Activated CD8-positive, alpha-beta T cell treated with anti-CD3 and anti-CD28 coated beads, Interleukin-2, amount 10 ng/mL, durations not matched to agents 7 days and 5 days (primary cell): ENCODE measurements at places on chromosomes 3 and 15. TPM values are rescaled to one million over a fixed set of nuclear protein-coding genes. Genes with fewer than 3 reads are reported as not detected.

The ERICH6 gene
- 0.21 TPM for total RNA-seq

The HYKK gene
- total RNA-seq: 1.5 TPM

The RASGRP1 gene
- 165 TPM for total RNA-seq

The RYR3 gene
- not detected for total RNA-seq

DNA sequence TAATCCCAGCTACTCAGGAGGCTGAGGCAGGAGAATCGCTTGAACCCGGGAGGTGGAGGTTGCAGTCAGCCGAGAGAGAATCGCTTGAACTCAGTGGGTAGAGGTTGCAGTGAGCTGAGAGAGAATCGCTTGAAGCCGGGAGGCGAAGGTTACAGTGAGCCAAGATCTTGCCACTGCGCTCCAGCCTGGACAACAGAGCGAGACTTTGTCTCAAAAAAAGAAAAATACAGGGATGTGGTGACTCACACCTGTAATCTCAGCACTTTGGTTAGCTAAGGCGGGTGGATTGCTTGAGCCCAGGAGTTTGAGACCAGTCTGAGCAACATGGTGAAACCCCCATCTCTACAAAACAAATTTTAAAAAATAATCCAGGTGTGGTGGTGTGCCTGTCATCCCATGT is 26.8 kb downstream of the UBE2E1 start:
- H3K4me1 ChIP-seq: peaks cover 21% of the 10 kb centered on the region
- DNase-seq: no peak
- no peaks in the 10 kb centered on the region for H3K27me3 ChIP-seq
- no peak overlapping the region for H3K27ac ChIP-seq

- peak overlapping the region; percentile 44 for H3K4me3 ChIP-seq
- peak overlapping the region; percentile 60 for H3K27ac ChIP-seq
- no peak for DNase-seq
- H3K4me1 ChIP-seq: peaks cover 78% of the 10 kb centered on the region
- H3K36me3 ChIP-seq: peaks cover 58% of the 10 kb centered on the region
Measured at GRCh38 chr3:152301745-152302181, 33.0 kb downstream of the MBNL1 start.

- DNase-seq: no peak
- H3K27me3 ChIP-seq: no peaks in the 10 kb centered on the region
- H3K27ac ChIP-seq: peak overlapping the region; percentile 37
- peaks cover 16% of the 10 kb centered on the region for H3K36me3 ChIP-seq
- peaks cover 60% of the 10 kb centered on the region for H3K4me1 ChIP-seq
- peak overlapping the region; percentile 92 for H3K4me3 ChIP-seq
Measured at GRCh38 chr3:14404631-14405359, 2.4 kb downstream of the SLC6A6 start.

- DNase-seq: no peak
- H3K27me3 ChIP-seq: peaks cover 2% of the 10 kb centered on the region
- no peak overlapping the region for H3K27ac ChIP-seq
Measured at GRCh38 chr3:182252802-182253201, 540.5 kb upstream of the ATP11B start.

GRCh38 chr15:81851757-81852156 is 194.1 kb downstream of the MEX3B start:
- H3K36me3 ChIP-seq: no peaks in the 10 kb centered on the region
- no peaks in the 10 kb centered on the region for H3K27me3 ChIP-seq
- DNase-seq: no peak
- H3K4me1 ChIP-seq: no peaks in the 10 kb centered on the region

DNA sequence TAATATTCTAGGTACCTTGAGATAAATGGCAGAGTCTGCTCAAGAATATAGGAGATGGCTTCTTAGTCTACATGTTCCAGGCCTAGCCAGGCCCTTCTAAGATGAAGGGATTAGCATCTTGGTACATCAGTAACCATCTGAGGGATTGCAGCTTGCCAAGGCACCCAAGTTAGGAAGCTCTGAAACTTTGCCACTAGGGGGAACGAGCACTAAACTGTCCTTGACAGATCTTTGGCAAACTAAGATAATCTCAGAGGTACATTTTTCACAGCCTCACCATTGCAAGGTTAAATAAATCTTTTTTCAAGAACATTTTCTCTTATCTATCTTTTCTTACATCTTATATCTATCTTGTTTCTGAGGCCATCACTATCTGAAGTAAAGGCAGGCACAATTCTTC is 351.2 kb downstream of the RAP2B start:
- H3K27ac ChIP-seq: no peak overlapping the region
- H3K27me3 ChIP-seq: no peaks in the 10 kb centered on the region
- no peak overlapping the region for H3K4me3 ChIP-seq
- no peaks in the 10 kb centered on the region for H3K36me3 ChIP-seq
- H3K4me1 ChIP-seq: no peaks in the 10 kb centered on the region

DNA sequence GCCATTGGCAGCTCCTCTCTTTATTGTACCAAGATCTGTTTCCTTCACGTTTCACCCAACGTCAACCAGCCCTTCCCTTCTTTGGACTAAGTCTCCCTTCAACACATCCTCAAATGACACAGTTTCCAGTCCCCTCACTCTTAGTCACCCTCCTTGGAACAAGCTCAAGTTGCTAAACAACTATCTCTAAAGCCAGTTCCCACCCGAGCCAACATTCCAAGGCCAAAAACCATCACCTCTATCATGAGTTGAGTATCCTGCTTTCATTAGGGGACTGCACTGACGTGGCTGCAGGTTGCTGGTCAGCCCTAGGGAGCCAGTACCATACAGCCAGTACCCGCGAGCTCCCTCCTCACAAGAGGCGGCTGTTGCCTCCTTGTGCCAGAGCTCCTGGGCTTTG is 73.8 kb downstream of the LIPC start:
- no peak for DNase-seq
- H3K36me3 ChIP-seq: peaks cover 3% of the 10 kb centered on the region
- peaks cover 5% of the 10 kb centered on the region for H3K27me3 ChIP-seq
- peaks cover 25% of the 10 kb centered on the region for H3K4me1 ChIP-seq
- H3K4me3 ChIP-seq: no peak overlapping the region

GRCh38 chr15:68983961-68984481 is 30.5 kb upstream of the NOX5 start:
- H3K27ac ChIP-seq: no peak overlapping the region
- H3K4me1 ChIP-seq: no peaks in the 10 kb centered on the region
- DNase-seq: no peak
- H3K27me3 ChIP-seq: peaks cover 3% of the 10 kb centered on the region

DNA sequence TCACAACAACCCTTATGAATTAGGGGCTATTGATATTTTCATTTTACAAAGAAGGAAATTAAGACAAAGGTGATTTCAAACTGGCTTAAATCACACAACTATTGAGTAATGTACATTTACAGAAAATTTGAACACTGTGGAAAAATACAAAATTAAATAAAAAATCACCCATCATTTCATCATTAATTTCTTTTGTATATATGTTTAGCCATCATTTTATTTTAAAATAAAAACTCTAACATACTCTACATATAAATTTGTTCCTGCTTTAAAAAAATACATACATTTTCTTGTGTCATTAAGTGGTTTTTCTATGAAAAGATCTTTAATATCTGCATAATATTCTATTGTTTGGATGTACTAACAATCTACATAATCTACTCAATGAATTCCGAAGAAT is 20.2 kb downstream of the CLDN11 start:
- no peak overlapping the region for H3K4me3 ChIP-seq
- peaks cover 7% of the 10 kb centered on the region for H3K27me3 ChIP-seq
- peaks cover 4% of the 10 kb centered on the region for H3K4me1 ChIP-seq
- DNase-seq: no peak

DNA sequence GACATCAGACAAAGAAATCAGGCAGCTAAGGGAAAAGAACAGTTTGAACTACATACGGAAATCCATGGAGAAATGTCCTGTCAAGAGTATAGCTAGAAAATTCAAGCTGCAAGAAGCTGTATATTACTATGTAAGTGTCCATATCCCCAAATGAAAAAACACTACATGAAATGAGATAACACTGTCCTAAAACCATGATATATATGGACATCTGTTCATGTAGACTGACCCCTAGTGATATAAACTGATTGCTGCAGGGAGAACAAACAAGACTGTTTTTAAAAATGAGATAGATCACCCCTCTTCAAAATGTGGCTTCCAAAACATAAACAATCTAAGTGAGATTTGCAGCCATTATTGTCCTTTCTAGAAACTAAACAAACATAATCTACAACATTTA is 985.6 kb downstream of the EPHA3 start:
- no peak for DNase-seq
- H3K4me1 ChIP-seq: no peaks in the 10 kb centered on the region
- H3K27me3 ChIP-seq: no peaks in the 10 kb centered on the region
- no peak overlapping the region for H3K4me3 ChIP-seq
- H3K36me3 ChIP-seq: no peaks in the 10 kb centered on the region

DNA sequence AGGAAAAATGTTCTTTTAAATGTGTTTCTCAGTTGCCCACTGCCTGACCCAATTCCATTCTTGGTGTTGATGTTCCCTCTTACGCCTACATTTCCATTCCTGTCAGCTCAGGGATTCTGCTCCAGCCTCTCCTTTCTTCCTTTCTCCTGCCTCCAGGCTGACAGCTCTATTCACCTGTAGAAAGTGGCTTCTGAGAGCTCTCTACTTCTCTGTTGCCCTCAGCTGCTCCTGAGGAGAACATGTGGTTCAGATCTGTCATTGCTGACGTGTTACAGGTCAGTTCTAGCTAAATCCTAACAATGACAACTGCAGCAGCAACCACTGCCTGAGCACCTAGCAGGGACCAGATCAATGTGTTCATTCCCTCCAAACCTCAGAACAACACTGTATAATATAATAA is 144.9 kb upstream of the PLAAT1 start:
- H3K27ac ChIP-seq: no peak overlapping the region
- no peaks in the 10 kb centered on the region for H3K27me3 ChIP-seq
- DNase-seq: no peak
- no peaks in the 10 kb centered on the region for H3K36me3 ChIP-seq
- H3K4me3 ChIP-seq: no peak overlapping the region

GRCh38 chr3:31953636-31954035 is 27.4 kb downstream of the OSBPL10 start:
- H3K4me1 ChIP-seq: no peaks in the 10 kb centered on the region
- no peak overlapping the region for H3K27ac ChIP-seq
- DNase-seq: no peak

GRCh38 chr3:18469775-18470174 is 44.6 kb upstream of the SATB1 start:
- no peaks in the 10 kb centered on the region for H3K27me3 ChIP-seq
- H3K27ac ChIP-seq: no peak overlapping the region
- H3K4me1 ChIP-seq: no peaks in the 10 kb centered on the region

DNA sequence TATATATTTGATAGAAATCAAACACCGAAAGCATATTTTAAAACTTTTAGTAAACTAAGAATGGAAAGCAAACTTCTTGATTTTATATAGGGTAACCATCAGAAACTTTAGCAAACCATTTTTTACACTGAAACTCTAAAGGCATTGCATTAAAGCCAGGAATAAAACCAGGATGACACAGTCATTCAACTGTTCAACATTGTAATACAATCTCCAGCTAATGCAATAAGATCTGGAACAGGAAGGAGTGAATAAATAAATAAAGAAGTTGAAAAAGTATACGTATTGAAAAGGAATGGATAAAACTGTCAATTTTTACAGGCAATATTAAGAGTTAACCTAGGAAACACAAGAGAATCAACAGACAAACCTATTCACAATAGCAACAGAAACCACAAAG is 181.9 kb upstream of the TTC14 start:
- no peaks in the 10 kb centered on the region for H3K4me1 ChIP-seq
- DNase-seq: no peak
- H3K27ac ChIP-seq: no peak overlapping the region
- H3K27me3 ChIP-seq: no peaks in the 10 kb centered on the region
- no peak overlapping the region for H3K4me3 ChIP-seq

DNA sequence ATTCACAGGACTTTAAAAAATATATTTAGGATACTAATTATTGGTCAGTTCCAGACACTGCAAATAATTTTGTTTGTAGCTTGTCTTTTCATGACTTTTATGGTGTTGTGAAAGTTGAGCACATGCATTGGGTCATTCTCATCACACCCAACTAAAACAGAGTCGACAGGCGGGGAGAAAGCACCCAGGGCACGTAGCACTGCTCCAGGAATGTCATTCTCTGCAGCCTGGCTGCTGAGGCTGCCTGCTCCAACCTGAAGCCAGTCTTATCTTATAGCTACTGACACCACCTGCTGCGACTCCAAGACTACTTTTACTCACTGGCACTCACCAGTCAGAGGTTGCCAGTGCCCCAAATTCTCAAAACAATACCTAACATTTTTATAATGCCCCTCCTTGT is 56.9 kb downstream of the ACAD9 start:
- no peak for DNase-seq
- H3K4me1 ChIP-seq: no peaks in the 10 kb centered on the region
- peaks cover 10% of the 10 kb centered on the region for H3K27me3 ChIP-seq
- H3K4me3 ChIP-seq: no peak overlapping the region
- no peak overlapping the region for H3K27ac ChIP-seq
- no peaks in the 10 kb centered on the region for H3K36me3 ChIP-seq
